ENCODE measurements at places on chromosomes 1 and 21.
A peak's percentile ranks its signal among the peaks of the same experiment; 100 is the strongest.

GRCh38 chr1:7422561-7422960 is 348.5 kb upstream of the VAMP3 start:
- no peak for DNase-seq

DNA sequence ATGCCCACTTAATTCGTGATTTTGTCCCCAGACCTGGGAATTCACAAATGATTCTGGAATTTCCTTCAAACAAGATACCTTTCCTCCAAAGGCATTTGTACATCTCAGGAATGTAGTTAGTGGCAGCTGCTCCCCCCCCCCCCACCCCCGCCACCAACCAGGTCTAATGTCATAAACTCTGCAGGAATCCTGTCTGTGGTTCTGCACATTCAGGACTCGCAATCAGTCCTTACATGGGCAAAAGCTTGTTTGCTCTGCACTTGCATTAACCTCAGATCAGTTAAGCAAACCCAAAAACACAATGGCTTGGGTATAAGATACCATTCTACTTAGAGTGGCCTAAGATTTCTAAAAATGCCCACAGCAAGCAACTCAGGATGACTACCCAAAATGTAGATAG is 143.8 kb downstream of the TGFB2 start:
- no peak for DNase-seq

- no peak for DNase-seq
These were observed 50.7 kb downstream of the SPATA17 start for GRCh38 chr1:217681806-217682205.

- peak; percentile 40 for DNase-seq
These were observed 690.5 kb downstream of the BRINP3 start for GRCh38 chr1:189787201-189787600.

DNA sequence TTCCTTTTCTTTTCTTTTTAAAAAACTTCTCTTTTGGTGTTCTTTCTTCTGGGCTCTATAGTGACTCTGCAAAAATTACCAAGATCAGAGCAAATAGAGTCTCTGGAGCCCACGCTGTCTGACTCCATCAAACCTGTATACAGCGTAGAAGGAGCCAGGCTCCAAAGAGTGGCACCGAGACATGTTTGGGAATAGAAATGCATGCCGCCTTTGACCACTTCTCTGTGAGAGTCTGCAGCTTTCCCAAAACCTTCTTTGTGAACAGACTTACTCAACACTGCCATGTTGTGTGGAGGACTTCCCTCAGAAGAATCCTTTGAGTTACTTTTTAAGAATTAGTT is 55.3 kb downstream of the GORAB start:
- no peak for DNase-seq

DNA sequence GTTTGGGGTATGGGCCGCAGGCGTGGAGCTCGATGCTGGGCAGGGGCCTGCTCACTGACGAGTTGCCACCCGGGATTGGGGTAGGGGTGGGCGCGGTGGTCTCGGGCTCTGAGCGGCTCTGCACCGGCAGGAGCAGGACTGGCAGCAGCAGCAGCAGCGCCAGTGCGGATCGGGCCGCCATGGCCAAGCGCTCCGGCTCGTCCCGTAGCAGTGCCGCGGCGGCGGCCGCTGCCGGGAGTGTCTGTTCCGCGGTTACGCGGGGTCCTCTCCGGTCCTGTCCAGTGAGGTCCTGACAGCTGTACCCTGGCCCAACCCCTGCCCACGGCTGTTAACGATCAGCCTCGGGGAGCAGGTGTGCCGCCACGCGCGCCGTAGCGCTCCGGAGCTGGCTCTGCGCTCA is 26.5 kb downstream of the ADARB1 start:
- no peak for DNase-seq

DNA sequence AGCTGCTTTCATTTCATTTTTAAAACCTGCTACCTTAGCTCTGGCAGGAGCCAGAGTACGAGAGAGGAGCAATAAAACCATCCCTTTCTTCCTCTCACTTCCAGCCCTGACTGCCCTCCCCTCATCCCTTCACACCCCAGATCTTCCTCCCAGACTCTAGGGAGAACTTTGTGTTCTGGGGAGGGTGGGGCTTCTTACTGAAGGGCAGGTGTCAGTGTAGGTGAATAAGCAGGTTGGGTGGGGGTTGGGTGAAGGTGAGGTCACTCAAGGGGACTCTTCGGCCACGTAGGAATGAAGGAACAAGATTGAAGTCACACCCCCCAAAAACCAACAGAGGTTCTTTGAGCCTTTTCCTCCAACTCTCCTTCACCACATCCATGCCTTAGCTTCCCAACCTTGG is 88.9 kb downstream of the CD58 start:
- DNase-seq, result no peak

DNA sequence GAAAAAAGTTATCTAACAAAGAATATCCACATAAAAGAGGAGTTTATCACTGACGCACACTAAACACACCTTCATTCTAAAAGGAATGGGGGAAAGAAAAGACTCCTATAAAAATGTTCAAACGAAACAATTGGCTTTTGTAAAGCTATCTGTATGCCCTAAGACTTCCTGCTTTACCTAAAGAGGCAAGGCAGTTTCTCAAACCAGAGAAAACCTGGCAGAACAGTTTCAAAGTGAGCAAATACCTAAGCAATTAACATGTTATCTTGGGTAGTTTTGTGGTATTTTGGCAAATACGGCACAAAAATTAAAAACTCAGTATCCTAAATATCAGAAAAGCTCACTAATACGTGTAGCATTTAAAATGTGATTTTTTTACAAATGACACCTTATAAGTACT is 1.9 kb downstream of the PUM1 start:
- peak; percentile 33 for DNase-seq

DNA sequence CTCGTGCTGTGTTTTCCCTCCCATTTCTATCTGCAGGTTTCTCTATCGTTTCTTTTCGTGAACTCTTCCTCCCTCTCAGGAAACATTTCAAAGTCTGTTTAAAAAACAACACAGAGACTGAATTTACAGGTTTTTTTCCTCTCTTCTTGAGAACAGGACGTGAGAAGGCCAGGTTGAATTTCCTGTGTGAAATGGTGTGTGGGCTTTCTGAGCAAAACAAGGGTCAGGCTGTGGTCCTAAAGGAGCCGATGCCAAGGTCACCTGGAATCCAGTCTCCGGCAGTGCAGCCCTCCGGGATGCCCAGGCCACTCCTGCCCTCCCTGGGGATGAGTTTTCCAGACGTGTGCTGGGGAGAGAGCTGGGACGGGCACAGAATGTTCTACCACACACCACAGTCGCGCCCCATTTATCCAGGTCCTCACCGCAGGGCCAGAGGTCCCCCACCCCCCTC is 62.7 kb upstream of the RUNX3 start:
- DNase-seq, result no peak

GRCh38 chr1:224219011-224219611 is 36.1 kb downstream of the DEGS1 start:
- DNase-seq, result peak; percentile 25
